ENCODE measurements at places on chromosomes 5 and 9.
A peak's percentile ranks its signal among the peaks of the same experiment; 100 is the strongest.

DNA sequence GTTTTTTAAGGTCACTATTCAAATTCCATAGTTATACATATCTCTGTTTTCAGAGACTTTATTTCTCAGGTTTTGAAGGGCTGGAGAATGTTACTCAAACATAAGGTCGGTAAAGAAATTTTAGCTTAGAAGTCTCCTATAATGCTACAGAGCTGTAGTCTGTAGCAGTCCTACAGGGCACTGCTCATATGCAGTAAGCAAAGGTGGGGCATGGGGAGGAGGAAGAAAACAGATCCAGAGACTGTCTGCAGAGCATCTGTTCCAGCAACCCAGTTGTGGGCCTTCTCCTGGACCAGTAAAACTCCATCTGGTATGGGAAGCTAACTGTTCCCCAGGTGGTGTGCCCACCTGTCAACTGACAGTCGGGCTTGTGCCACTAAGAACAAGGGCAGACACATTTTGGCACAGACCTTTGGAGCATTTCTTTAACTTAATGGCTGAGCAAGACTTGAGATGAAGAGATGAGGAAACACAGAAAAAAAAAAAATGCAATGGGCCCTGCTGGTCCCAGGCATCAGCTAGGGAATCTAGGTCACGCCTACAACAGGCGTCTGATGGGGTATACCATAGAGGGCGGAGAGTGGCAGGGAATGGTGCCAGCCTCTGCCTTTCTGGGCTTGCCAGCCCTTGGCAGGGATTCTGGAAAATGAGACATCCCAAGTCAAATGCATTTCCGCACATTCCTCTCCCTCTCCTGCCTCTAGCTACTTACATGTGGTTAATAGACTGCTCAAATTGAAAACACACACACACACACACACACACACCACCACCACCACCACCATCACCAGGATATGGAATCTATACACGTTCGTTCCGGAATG lies 218.9 kb downstream of the ARL15 start:
- no peak for DNase-seq

DNA sequence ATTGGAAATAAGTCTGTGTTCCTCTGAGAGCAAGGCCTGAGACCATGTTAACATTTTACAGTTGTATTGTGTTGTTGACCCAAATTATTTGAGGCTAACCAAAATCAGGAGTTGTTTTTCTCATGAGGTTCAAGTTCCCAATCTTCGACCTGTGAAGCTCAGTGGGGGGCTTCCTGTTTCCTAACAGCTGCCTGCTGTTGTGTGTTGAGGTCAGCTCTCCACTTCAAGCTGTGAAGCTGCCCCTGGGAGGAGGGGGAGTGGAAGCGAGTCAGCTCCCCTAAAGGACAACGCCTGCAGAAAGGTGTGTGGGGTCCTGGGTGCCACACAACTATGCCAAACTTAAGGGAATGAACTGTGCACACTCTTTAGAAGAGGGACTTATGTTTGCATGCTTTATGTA lies 295.5 kb downstream of the IRX1 start:
- no peak for DNase-seq

DNA sequence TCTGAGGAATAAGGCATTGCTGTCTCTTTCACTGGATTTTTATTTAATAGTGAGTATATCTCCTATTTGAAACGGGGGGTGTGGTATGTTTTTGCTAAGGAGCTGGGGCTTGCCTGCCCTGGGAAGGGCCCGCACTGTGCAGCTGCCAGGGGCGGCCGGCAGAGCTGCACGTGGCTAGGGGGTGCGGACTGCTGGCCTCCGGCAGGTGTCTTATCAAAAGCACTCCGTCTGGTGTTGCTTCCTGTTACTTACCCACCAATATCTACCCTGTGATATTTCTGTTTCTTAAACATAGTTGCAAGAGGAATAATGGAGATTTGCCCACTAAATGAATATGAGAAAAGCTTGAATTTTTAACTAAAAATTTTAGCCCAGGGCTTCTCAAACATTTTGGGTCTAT lies 232.0 kb downstream of the IRX1 start:
- no peak for DNase-seq

- peak; percentile 70 for DNase-seq
These were observed 368 bp upstream of the CCDC180 start for GRCh38 chr9:97307091-97307490.

DNA sequence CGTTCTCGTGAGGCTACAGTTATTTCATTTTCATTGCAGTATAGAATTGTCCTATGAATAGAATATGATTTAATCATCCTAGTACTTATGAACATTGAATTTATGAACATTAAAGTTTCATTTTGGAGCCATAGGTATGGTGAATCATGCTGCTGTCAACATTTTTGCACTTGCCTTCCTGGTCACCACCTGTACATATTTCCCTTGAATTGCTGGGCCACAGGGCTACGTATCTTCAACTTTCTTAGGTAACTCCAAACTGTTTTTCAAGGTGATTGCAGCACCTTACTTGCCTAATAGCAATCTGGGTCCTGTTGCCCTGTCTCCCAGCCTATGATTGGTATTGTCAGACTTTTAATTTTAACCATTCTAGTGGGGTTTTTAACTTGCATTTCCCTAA lies 6.5 kb upstream of the RNF145 start:
- DNase-seq: no peak

DNA sequence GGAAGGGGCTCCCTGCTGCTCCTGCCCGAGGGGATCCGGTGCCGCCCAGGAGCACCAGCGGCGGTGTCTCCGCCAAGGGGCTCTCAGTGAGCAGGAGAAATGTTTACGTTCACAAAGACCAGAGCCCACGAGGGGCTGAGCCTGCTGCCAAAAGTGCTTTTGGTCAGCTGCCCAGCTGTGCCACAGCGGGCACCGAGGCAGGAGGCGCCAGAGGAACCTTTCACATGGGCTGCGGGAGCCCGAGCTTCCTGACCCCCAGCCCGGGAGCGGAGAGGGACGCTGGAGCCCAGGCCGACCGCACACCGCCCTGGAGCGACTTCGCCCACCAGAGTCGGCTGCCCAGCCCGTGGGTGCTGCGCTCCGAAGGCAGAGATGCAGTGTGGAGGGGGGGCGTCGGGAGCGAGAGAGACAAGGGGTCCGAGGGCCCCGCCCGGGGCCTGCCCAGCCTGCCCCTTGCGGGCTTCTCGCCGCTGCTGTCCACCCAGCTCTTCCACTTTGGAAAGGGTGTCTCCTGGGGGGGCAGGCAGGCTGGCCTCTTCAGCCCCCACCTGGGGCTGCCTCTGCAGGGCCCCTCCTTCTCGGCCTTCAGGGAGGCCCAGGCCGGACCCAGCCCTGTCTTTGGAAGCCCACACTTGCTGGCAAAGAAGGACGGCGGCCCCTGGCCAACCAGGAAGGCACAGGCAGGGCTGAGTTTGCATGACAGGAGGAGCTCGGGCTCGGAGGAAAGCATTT lies 7.9 kb downstream of the PPP1R26 start:
- no peak for DNase-seq

- DNase-seq: peak; percentile 79
These were observed 6.3 kb upstream of the IRX2 start for GRCh38 chr5:2757563-2758351.

DNA sequence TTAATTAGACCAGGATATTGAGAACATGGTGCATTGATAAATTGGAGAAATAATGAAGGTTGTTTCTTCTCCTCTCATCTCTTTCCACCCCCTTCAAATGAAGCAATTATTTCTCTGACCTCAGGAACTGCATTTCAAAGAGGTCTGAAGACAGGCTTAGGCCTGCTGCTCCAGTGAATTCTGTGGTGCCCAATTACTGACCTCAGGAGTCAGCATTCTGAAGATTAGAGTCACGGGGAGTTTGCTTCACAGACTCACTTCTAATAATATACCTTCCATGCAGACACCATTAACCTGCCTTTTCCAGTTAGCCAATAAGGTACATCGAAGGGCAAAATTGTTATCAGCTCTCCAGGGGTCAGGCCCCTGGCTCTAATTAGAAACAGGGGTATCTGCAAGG lies 270.9 kb downstream of the GAS1 start:
- DNase-seq: no peak

GRCh38 chr5:122107016-122107415 lies 22.3 kb upstream of the ZNF474 start:
- no peak for DNase-seq

GRCh38 chr9:71353720-71354119 lies 232.3 kb upstream of the TRPM3 start:
- peak; percentile 8 for DNase-seq

GRCh38 chr9:133862585-133863256 lies 124.6 kb upstream of the SARDH start:
- DNase-seq: no peak
